A673 (cell line): ENCODE measurements at places on chromosomes 6 and 20. TPM values are rescaled to one million over a fixed set of nuclear protein-coding genes. Genes with fewer than 3 reads are reported as not detected.

- no peaks in the 10 kb centered on the region for H3K27me3 ChIP-seq
- H3K4me3 ChIP-seq: no peak overlapping the region
- H3K4me1 ChIP-seq: no peaks in the 10 kb centered on the region
- DNase-seq: no peak
- H3K27ac ChIP-seq: no peak overlapping the region
These were observed 44.7 kb upstream of the ADIG start for GRCh38 chr20:38536310-38536709.

- DNase-seq: no peak
- H3K4me1 ChIP-seq: no peaks in the 10 kb centered on the region
- no peaks in the 10 kb centered on the region for H3K36me3 ChIP-seq
- H3K4me3 ChIP-seq: no peak overlapping the region
- H3K27me3 ChIP-seq: peaks cover 21% of the 10 kb centered on the region
- H3K27ac ChIP-seq: no peak overlapping the region
These were observed 36.7 kb downstream of the F13A1 start for GRCh38 chr6:6283746-6284145.

- H3K27ac ChIP-seq: no peak overlapping the region
- DNase-seq: no peak
- H3K4me1 ChIP-seq: no peaks in the 10 kb centered on the region
- no peaks in the 10 kb centered on the region for H3K36me3 ChIP-seq
- no peaks in the 10 kb centered on the region for H3K27me3 ChIP-seq
- no peak overlapping the region for H3K4me3 ChIP-seq
These were observed 286.7 kb downstream of the PRL start for GRCh38 chr6:22010102-22010501.

The TMEM244 gene
- not detected in 2 replicates for total RNA-seq

The SLPI gene
- total RNA-seq: not detected in 2 replicates

DNA sequence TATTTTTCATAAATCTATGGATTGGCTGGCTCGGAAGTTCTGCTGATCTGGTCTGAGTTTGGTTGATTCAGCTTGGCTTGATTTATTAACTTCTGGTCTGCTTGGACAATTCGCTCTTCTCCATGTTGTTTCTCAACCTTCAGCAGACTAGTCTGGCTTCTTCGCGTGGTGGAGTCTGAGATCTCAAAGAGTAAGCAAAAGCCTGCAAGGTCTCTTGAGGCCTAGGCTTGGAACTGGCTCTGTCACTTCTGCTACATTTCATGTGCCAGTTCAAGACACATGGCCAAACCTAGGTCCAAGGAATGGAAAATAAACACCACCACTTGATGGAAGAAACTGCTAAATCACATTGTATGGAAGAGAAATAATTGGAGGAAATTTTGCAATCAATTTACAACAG lies 115.1 kb upstream of the JAG1 start:
- no peak overlapping the region for H3K27ac ChIP-seq
- H3K4me1 ChIP-seq: no peaks in the 10 kb centered on the region
- no peak overlapping the region for H3K4me3 ChIP-seq
- no peaks in the 10 kb centered on the region for H3K27me3 ChIP-seq
- H3K36me3 ChIP-seq: no peaks in the 10 kb centered on the region

The TSHZ2 gene
- 4.1 and 7.3 TPM in 2 replicates for total RNA-seq

- H3K27ac ChIP-seq: no peak overlapping the region
- H3K4me1 ChIP-seq: peaks cover 9% of the 10 kb centered on the region
- H3K27me3 ChIP-seq: no peaks in the 10 kb centered on the region
- no peak overlapping the region for H3K4me3 ChIP-seq
These were observed 13.1 kb downstream of the STMN3 start for GRCh38 chr20:63640086-63640485.

DNA sequence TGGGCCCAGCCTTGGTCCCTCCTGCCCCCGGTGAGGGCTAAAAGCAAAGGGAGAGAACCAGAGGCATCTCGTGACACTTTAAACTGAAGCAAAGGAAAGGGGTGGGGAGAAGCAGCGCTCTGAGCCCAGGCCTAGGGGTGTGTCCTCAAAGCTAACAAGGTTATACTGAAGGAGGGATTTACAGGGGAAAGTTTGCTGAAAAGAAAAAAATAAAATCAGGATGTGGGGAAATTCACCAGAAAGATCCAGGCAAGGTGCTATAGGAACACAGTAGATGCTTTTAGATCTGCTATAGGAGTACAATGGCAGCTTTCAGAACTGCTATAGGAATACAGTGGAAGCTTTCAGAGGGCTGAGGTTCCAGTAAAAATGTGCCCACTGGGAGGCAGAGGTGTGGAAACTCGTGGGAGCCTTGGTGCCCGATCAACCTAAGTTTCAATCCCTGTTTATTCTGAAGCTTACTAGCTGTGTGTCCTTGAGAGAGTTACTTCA lies at the start of gene COL9A1:
TSS of gene COL9A1 (minus strand) at position 51 of the 492 bp plus-strand sequence. CDS start 160 bp downstream, outside the sequence.
- H3K27me3 ChIP-seq: peaks cover 16% of the 10 kb centered on the region
- H3K4me3 ChIP-seq: no peak within 1 kb of the TSS
- H3K36me3 ChIP-seq: no peaks in the 10 kb centered on the region
- no peak for DNase-seq

DNA sequence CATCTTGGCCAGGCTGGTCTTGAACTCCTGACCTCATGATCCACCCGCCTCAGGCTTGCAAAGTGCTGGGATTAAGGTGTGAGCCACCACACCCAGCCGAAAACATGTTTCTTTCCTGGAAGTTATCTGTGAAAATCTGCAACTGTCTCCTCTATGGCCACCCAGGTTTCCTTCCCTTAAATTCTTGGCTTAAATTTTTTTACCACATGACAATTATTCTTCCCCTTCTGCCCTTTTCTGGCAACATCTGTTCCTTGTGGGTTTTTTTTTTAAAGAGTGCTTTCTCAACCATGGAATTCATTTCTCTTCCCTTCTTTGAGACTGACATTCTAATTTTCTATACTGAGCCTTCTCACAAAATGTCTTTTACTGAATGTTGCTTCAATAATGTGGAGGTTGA lies 59.6 kb downstream of the DOK5 start:
- no peaks in the 10 kb centered on the region for H3K4me1 ChIP-seq
- DNase-seq: no peak
- no peak overlapping the region for H3K4me3 ChIP-seq
- no peaks in the 10 kb centered on the region for H3K36me3 ChIP-seq

DNA sequence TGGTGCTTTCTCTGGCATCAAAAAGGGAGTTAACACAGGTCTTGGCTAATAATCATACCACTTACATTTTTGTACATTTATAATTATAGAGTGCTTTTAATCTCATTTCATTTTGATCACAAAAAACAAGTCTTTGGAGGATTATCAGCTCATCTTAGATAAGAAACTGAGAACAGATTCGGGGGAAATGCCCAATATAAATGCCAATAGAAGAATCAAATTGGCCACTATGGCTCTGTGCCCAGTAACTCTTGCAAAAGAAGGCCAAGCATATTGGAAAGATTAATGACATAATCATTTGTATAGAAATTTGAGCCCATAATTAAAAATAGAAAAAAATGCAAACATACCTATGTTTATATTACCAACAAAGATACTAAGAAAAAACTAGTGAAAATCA lies 42.5 kb downstream of the IPCEF1 start:
- DNase-seq: no peak
- H3K4me3 ChIP-seq: no peak overlapping the region
- H3K4me1 ChIP-seq: peaks cover 16% of the 10 kb centered on the region
- no peak overlapping the region for H3K27ac ChIP-seq
- no peaks in the 10 kb centered on the region for H3K36me3 ChIP-seq

- no peak overlapping the region for H3K4me3 ChIP-seq
- H3K27me3 ChIP-seq: no peaks in the 10 kb centered on the region
- H3K27ac ChIP-seq: no peak overlapping the region
- no peak for DNase-seq
These were observed 14.0 kb upstream of the SERPINB9 start for GRCh38 chr6:2917065-2917464.

The SMOC2 gene
- 1.7 and 1.8 TPM in 2 replicates for total RNA-seq

- H3K4me3 ChIP-seq: no peak overlapping the region
- H3K36me3 ChIP-seq: no peaks in the 10 kb centered on the region
These were observed 61.6 kb downstream of the SRC start for GRCh38 chr20:37407573-37408002.

DNA sequence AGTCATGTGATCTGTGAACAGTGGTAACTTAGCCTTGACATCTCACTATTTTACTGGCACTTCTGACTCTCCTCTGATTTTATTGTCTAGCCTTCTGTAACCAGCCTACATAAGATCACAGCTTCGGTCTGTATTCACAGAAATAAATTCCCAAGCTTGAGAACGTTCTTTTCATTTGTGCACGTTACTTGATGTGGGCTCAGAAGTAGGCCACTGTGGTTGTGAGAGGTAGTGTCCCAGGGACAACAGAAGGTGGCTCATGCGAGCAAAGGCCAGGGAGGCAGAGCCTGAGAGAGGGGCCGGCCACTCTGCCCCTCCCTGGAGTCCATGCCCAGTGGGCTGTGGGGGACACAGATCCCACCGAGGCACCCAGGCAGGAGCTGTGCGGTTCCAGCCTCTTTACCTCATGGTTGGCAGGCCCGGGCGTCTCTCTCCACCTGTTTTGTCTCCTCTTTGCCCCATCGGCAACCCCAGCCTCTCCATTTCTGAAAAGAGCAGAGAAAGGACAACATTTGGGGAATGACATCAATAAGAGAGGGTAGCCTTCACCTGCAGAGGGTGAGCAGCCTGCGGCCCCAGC lies 207.5 kb upstream of the CST7 start:
- H3K4me1 ChIP-seq: peaks cover 8% of the 10 kb centered on the region
- DNase-seq: no peak
- H3K27me3 ChIP-seq: no peaks in the 10 kb centered on the region
- H3K4me3 ChIP-seq: no peak overlapping the region
- H3K27ac ChIP-seq: no peak overlapping the region

The C2 gene
- 0.56 and 1.2 TPM in 2 replicates for total RNA-seq

The EXOC2 gene
- total RNA-seq: 22.4 and 28.2 TPM in 2 replicates

The FOXQ1 gene
- total RNA-seq: not detected in 2 replicates

DNA sequence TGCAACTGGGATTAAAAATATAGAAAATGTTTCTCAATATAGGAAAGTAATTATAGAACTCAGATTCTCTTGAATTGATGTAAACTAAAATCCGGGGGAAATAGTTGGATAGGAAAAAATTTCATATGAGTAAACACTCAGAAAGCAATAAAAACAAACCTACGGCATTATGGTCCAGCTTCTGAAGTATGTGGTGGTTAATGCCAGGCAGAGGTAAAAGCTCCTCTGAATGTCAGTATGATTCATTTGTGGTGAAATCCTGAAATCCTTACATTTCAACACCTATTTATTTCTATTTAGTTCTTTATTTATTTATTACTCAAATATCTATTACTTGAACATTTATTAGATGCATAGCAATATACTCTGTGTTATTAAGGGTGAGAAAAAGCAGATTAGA lies 145.1 kb downstream of the RIMS1 start:
- no peaks in the 10 kb centered on the region for H3K4me1 ChIP-seq
- H3K36me3 ChIP-seq: no peaks in the 10 kb centered on the region
- no peak for DNase-seq
- no peaks in the 10 kb centered on the region for H3K27me3 ChIP-seq
- H3K4me3 ChIP-seq: no peak overlapping the region
- no peak overlapping the region for H3K27ac ChIP-seq

The FAM83D gene
- 67.2 and 74.0 TPM in 2 replicates for total RNA-seq

- H3K27me3 ChIP-seq: no peaks in the 10 kb centered on the region
- H3K36me3 ChIP-seq: no peaks in the 10 kb centered on the region
- DNase-seq: no peak
- H3K27ac ChIP-seq: no peak overlapping the region
- H3K4me3 ChIP-seq: no peak overlapping the region
- H3K4me1 ChIP-seq: no peaks in the 10 kb centered on the region
These were observed 699.0 kb downstream of the PHF3 start for GRCh38 chr6:64334636-64335035.

DNA sequence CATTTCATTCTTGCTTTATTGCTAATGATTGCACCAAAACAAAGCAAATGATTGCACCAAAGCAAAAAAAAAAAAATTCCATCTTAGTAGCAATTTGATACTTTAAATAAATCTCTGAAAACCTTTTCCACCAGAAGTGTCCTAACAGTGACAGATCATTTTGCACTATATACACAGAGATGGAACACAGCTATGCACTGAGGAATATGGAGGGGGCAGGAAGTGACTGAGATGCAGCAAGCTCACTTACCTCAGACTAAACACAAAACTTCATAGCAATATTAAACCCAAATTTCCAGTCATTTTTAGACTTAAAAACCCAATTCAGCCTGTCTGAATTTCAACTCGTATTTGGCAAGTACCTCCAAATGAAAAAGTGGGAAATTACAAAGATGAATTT lies 41.2 kb downstream of the HIVEP2 start:
- H3K36me3 ChIP-seq: no peaks in the 10 kb centered on the region
- H3K27ac ChIP-seq: no peak overlapping the region
- no peaks in the 10 kb centered on the region for H3K4me1 ChIP-seq

The CLPSL1 gene
- not detected in 2 replicates for total RNA-seq

The CARMIL1 gene
- total RNA-seq: 7.2 and 7.9 TPM in 2 replicates

The GCNT2 gene
- 0.28 and 0.70 TPM in 2 replicates for total RNA-seq

The WFDC10B gene
- total RNA-seq: not detected in 2 replicates

- no peaks in the 10 kb centered on the region for H3K27me3 ChIP-seq
- no peaks in the 10 kb centered on the region for H3K36me3 ChIP-seq
- no peak overlapping the region for H3K27ac ChIP-seq
- no peak for DNase-seq
- H3K4me3 ChIP-seq: no peak overlapping the region
- peaks cover 4% of the 10 kb centered on the region for H3K4me1 ChIP-seq
These were observed 86.9 kb downstream of the MLIP start for GRCh38 chr6:54198134-54198533.

The MYLK4 gene
- total RNA-seq: 0.13 and 0.39 TPM in 2 replicates

- no peak overlapping the region for H3K27ac ChIP-seq
- no peak overlapping the region for H3K4me3 ChIP-seq
- H3K4me1 ChIP-seq: no peaks in the 10 kb centered on the region
- no peaks in the 10 kb centered on the region for H3K27me3 ChIP-seq
- DNase-seq: no peak
These were observed 257.7 kb downstream of the BCKDHB start for GRCh38 chr6:80364149-80364548.

The BMP6 gene
- 1.7 and 1.9 TPM in 2 replicates for total RNA-seq

DNA sequence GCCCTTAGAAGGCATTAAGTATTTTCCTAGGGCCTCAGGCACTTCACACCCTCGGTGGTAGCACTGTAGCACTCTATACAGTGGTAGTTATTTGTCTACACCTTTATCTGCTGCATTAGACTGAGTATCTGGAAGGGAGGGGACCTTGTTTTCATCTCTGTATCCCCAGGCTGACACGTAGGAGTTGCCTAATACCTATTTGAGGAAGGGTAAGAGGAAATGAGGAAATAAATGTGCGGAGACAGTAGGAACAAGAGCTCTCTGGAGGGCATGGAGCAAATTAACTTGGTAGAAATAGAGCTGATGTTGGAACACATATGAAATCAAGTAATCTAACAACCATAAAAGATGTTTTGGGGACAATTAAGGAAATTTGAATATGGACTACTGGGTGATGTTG lies 3.9 kb downstream of the CNPY3 start:
- peaks cover 35% of the 10 kb centered on the region for H3K36me3 ChIP-seq
- H3K4me1 ChIP-seq: peaks cover 27% of the 10 kb centered on the region
- no peaks in the 10 kb centered on the region for H3K27me3 ChIP-seq
- H3K27ac ChIP-seq: no peak overlapping the region
- DNase-seq: no peak

GRCh38 chr6:7106215-7106751 lies 1.5 kb upstream of the RREB1 start:
- no peak overlapping the region for H3K27ac ChIP-seq
- DNase-seq: no peak
- no peaks in the 10 kb centered on the region for H3K36me3 ChIP-seq
- H3K4me3 ChIP-seq: peak overlapping the region; percentile 78
- H3K4me1 ChIP-seq: peaks cover 17% of the 10 kb centered on the region

The IL17A gene
- total RNA-seq: not detected in 2 replicates
